Posterior cingulate gyrus (tissue), 11 donors: ENCODE measurements at places on chromosomes 2 and 18.
A peak's percentile ranks its signal among the peaks of the same experiment; 100 is the strongest.

DNA sequence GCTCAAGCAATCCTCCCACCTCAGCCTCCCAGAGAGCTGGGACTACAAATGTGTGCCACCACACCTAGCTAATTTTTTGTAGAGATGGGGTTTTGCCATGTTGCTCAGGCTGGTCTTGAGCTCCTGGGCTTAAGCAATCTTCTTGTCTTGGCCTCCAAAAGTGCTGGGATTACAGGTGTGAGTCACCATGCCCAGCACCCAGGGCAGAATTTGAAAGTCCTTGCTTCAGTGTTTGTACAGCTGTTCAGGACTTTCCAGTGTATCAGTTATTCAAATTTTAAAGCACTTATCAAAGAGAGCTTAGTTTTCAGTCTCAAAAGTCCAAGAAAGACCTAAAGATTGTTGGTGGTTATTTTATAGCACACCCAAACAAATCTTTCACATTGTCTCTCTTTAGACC lies 43.6 kb upstream of the VPS54 start:
- DNase-seq, result no peak

DNA sequence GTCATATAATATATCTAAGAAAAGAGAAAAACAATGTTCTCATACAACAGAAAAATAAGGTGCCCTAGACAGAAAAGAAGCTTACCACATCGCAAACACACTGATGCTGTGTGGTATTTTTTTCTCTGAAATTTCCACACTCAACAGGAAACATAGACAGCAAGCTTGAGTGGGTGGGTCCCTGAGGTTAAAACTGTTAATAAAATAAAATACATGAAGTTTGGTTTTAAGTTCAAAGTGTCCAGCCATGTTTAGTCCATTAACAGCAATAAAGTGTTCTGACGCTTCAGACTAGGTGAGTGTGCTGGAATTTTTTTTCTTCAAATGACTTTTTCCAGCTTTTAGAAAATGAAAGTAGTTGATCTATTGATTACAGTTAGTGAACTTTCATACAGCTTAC lies 83.3 kb upstream of the EPB41L5 start:
- no peak for DNase-seq

- DNase-seq, result no peak
Observed at GRCh38 chr2:10412380-10412779, 35.7 kb downstream of the ODC1 start.

GRCh38 chr18:61400716-61401115 lies 67.5 kb downstream of the CDH20 start:
- DNase-seq, result no peak

DNA sequence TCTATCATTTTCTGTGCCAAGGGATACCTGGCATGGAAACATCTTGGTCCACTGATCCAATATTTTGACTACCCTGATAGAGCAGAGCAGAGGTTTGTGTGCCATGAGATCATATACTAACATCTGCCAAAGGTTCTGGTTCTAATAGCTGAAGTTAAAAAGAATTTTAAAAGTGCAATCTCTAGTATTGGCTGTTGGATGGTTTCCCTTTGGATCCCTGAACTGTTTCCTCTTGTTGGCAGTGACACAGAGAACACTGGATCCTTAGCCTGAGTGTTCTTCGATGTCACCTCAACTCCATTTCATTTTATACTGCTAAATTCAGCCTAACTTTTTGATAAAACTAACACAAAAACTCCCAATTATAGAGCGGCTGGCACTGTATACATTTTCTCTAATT lies 169.3 kb upstream of the FBXO11 start:
- no peak for DNase-seq

DNA sequence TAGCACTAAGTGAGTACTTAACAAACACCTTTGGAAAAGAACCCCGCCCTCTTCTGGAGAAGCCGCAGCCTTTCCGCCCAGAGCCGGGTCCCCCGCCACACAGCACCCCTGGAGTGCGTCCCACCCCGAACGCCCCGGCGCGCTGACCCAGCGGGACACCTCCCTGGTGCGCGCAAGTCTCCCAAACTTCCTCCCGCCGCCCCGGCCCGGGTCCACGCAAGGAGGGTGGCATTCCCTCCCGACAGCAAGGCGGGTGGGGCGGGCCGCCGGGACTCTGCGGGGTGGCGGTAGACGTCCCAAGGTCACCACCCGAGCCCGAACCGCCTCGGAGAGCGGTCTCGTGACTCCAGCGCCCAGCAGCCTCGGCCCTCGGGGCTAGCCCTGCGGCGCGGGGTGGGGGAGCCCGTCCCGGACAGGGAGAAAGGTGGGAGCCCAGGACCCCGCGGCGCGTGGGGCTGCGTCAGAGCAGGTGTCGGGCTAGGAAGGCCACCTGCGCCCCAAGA lies 598 bp downstream of the CCDC93 start:
- peak; percentile 80 for DNase-seq

- no peak for DNase-seq
Observed at GRCh38 chr18:34985963-34986362, 55.2 kb upstream of the MAPRE2 start.

GRCh38 chr2:105445976-105446375 lies 47.1 kb upstream of the FHL2 start:
- no peak for DNase-seq

- DNase-seq, result no peak
Observed at GRCh38 chr2:226740039-226740648, 59.5 kb downstream of the IRS1 start.

DNA sequence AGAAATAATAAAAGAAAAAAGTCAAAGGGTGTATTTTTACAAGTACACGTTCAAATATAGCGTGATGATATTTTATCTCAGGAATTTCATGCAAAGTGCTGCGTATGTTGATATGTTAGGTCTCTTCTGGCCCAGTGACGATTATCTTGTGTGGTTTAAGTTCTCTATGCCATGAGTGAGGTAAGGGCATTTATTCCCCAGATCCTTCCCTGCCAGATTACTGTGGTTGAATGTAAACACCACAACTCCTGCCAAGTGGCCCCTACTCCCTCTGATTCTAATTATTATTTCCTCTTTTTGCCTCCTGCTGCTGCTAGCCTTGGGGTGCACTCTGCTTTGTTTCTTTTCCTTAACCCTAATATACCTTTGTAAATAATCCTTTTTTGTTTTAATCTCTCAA lies 12.2 kb downstream of the SCN2A start:
- DNase-seq, result no peak

- no peak for DNase-seq
Observed at GRCh38 chr18:58843688-58844035, 21.0 kb upstream of the ZNF532 start.

DNA sequence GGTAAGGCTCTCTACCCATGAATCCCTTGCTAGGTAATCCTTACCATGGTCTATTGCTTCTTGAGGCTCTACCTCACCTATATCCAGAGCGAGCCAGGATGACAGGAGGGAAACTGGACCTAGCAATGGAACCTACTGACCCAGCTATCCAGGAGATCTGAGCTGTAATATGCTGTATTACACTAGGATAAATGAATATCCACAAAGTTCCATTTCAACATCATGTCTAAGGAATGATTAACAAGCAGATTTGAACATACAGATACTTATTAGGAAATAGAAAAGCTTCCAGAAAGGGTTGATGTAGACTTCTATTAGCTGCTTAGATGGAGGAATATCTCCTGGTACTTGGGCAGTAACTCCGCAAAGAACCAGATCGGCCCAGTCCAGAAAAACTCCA lies 110.1 kb downstream of the BAZ2B start:
- DNase-seq, result no peak

GRCh38 chr18:69958422-69958821 lies 10.7 kb upstream of the CD226 start:
- no peak for DNase-seq

DNA sequence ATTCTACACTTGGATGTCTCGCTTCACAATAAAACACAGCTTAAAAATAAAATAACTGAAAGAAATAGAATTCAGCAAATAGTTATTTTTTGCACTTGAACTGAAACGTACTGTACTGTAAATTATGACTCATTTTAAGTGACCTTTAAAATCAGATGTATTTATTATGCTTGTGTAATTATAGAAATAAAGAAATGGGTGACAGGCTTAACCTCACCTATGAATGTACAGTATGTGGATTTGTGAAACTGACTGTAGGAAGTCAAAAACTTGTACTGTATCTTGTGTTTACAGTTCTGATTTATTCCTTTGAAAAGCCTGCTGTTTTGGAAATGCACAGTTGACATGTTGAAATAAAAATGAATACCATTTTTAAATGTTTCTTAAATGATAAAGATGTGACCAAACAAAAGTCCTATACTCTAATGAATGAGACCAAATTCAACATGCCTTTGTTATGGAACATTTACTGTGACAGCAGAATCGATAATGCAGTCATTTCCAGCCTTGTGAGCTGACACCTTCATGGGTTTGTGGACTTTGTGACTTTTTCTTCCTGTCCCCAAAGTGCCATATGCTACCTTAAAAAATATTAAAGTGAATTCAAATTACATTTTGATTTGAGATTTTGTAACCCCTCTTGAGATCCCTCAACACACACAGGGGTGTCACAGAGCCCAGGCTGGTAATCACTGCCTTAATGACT lies 32.7 kb downstream of the NEMP2 start:
- no peak for DNase-seq

GRCh38 chr18:59279193-59279592 lies 5.9 kb upstream of the RAX start:
- no peak for DNase-seq

DNA sequence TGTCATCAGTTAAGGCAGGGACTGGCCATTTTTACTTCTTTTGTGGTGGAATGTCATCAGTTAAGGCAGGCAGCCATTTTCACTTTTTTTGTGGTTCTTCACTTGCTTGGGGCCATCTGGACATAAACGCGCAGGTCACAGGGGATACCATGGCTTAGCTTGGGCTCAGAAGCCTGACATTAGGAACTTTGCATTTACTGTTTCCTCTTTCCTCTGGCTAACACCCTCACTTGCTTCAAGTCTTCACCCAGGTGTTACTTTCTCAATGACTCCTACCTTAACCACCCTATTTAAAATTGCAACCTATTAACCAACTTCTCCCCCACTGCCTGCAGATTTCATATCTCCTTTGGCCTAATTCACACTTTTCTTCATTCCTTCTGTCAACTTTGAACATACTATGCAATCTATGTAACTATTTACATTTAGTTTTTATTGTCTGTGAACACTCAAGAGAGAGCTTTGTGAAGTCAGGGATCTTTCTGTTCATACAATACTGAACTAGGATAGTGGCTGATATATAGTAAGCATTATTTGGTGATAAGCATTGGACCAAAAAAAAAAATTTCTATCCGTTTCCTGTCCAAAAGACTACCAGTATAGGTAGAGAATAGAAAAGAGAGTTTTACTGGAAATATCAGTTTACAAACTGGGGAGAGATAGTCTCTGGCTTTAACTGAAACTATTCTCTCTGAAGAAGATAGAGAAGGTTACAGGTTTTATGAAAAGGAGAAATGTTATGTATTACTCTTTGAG lies 600.1 kb upstream of the ZNF804A start:
- DNase-seq, result no peak

DNA sequence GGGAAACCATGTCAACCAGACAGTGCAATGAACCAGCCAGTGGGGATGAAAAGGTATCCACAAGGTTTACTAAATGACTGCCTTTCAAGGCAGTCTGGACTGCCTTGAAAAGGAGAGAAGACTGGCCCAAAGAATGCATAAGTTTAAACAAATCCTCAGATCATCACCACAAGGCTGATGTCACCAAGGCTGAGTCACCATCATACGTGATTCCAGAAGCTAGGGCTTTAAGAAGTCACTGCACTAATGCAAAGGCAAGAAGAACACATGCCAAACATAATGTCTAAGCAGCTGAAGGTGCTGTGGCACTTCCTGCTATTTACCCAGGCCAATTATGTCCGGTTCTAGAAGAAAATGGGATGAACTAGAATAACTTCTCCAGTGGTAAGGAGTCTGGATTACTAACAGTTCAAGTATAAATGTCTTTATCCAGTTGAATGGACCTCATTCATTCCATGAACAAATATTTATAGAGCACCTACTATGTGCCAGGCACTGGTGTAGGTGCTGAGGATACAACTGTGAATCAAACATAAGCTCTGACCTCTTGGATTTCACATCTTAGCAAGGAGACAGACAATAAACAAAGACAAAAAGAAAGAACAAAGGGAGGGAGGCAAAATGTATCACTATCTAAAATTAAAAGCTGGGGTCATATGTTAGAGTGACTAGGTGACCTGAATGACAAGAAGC lies 37.6 kb upstream of the ONECUT2 start:
- no peak for DNase-seq

DNA sequence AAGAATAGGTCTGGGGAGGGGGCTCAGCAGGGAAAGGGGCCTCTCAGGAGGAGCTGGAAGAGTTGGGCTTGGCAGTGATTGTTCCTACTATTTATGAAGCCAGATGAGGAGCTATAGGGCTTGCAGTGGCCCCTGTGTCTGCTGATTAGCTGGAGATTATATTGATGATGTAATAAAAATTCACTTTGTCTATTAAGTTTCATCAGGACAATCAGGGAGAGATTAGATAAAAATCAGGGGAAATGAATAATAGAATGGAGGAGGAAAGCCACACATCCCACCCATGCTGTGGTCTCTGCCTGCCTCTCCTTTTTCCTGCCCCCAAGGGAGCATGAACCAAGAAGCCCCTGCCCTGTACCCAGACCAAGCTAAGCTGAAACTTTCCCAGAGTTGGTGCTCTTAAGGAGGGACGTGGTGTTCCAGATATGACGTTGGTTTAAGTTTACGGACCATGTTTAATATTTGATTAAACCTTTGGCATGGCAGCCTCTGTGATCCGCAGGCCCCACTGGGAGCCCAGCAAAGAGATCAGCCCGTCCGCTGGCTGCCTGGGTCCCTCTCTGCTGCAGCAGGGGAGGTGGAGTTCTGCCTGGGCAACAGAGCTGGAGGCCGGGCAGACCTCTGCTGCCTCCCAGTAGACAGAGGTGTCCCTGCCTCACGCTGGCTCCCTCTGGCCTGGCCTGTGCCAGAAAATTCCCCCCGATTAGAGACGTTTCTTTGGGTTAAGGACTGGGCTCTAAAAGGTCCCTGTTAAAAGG lies 15.3 kb downstream of the CELF4 start:
- DNase-seq, result no peak

- DNase-seq, result no peak
Observed at GRCh38 chr2:118061135-118061955, 26.9 kb upstream of the INSIG2 start.

DNA sequence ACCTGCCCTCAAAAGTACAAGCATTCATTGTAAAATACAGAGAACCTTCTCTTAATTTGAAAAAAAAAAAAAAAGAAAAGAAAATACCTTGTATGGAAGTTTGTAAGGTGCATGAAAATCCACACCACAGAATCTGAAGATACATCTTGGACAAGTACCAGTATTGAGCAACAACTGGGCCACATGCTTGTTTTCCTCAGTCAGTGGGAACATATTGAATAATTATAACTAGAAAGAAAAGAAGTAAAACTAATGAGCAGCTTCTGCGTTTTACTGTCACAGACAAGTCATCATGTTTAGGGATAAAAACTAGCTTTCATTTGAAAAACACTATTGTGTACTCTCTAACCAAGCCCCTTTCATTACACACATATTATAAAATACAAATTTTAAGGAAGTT lies 5.8 kb upstream of the PEX13 start:
- no peak for DNase-seq
